Left cardiac atrium (tissue), 4 donors: ENCODE measurements at places on chromosomes 4 and X. TPM values are rescaled to one million over a fixed set of nuclear protein-coding genes. Genes with fewer than 3 reads are reported as not detected.

The PCYT1B gene
- total RNA-seq: 0.68 TPM

The CLDN34 gene
- not detected for total RNA-seq

The TCEAL7 gene
- 4.9 TPM for total RNA-seq

The NMU gene
- total RNA-seq: not detected

The CLGN gene
- total RNA-seq: 55.7 TPM

The SLITRK4 gene
- 0.85 TPM for total RNA-seq

The IL2 gene
- total RNA-seq: not detected

The IGSF1 gene
- 4.1 TPM for total RNA-seq
